ENCODE measurements at places on chromosomes 2 and 18. TPM values are rescaled to one million over a fixed set of nuclear protein-coding genes. Genes with fewer than 3 reads are reported as not detected.

DNA sequence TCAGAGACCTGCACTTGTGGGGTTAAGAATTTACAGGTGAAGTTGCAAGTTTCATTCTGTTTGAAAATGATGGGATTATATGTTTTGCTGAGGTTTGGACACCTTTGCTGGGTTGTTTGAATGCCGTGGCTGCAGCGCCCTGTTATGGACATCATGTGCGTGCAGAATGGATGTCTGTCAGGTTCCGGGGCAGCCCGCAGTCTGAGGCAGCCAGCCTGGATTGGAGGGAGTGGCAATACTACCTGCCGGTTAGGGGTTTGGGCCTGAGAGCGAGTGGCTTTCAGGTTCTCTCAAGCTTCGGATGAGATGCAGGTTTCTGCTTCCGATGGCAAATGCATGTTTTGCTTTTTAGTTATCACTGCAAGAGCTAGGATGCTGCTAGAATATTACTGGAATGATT is 1.1 kb downstream of the CASP8 start:
- no peaks in the 10 kb centered on the region for H3K27me3 ChIP-seq
- H3K27ac ChIP-seq, result peak overlapping the region; percentile 33
- no peaks in the 10 kb centered on the region for H3K36me3 ChIP-seq
- H3K4me3 ChIP-seq, result no peak overlapping the region

Gene ITGB6
- total RNA-seq, result 0.07 TPM

- no peaks in the 10 kb centered on the region for H3K27me3 ChIP-seq
- H3K27ac ChIP-seq, result no peak overlapping the region
- no peak overlapping the region for H3K4me3 ChIP-seq
- no peak for DNase-seq
Observed at GRCh38 chr2:187134306-187134705, 285.3 kb upstream of the ZSWIM2 start.

DNA sequence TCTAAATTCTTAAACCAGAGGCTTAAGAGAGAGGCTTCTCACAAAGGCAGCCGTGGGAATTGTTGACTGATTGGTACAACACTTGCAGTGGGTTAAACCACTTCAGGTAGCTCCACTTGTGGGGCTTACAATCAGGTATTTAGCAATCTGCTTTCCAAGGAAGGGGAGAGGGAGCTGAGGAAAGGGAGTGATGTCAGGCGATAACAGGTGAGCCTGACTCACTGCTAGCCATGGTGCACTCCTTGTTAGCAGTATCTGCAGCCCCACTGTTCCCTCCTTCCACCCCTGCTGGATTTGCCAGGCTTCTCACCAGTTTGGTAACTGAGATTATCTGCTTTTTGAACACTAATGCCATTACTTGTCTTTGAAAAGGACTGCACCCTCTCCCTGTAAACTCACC is 1056.7 kb upstream of the FANCL start:
- H3K36me3 ChIP-seq, result no peaks in the 10 kb centered on the region
- H3K27ac ChIP-seq, result no peak overlapping the region
- H3K4me3 ChIP-seq, result no peak overlapping the region
- no peak for DNase-seq
- no peaks in the 10 kb centered on the region for H3K27me3 ChIP-seq

Gene ARL4C
- 10.4 TPM for total RNA-seq

- H3K36me3 ChIP-seq, result peaks cover 13% of the 10 kb centered on the region
- peak overlapping the region; percentile 89 for H3K4me3 ChIP-seq
- H3K27me3 ChIP-seq, result no peaks in the 10 kb centered on the region
- no peak for DNase-seq
Observed at GRCh38 chr2:32011485-32011960, 715 bp upstream of the MEMO1 start.

- no peak for DNase-seq
- H3K27me3 ChIP-seq, result no peaks in the 10 kb centered on the region
- no peak overlapping the region for H3K4me3 ChIP-seq
- peaks cover 7% of the 10 kb centered on the region for H3K4me1 ChIP-seq
- no peak overlapping the region for H3K27ac ChIP-seq
Observed at GRCh38 chr2:197993830-197994229, 189.4 kb downstream of the PLCL1 start.

DNA sequence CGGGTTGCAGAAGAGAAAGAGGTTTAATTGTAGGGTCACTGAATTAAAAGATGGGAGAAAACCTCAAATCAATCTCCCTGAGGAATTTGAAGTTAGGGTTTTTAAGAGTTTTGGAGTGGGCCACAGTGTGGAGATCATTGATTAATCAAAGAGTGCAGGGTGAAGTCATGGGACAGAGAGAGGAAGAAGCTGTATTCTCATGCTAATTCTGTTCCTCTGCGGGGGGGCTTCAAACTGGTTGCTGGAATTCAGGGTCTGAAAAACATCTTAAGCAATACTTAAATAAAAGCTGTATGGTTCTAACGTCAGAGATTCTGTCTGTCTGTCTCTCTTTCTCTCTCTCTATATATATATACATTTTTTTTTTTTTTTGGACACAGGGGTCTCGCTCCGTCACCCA is 169.8 kb upstream of the SPATS2L start:
- H3K36me3 ChIP-seq, result peaks cover 26% of the 10 kb centered on the region
- peak overlapping the region; percentile 93 for H3K27ac ChIP-seq
- no peaks in the 10 kb centered on the region for H3K27me3 ChIP-seq
- peak; percentile 73 for DNase-seq
- H3K4me1 ChIP-seq, result peaks cover 46% of the 10 kb centered on the region

GRCh38 chr18:41410006-41410405 is 545.0 kb upstream of the PIK3C3 start:
- peaks cover 21% of the 10 kb centered on the region for H3K4me1 ChIP-seq
- no peak for DNase-seq
- H3K27me3 ChIP-seq, result no peaks in the 10 kb centered on the region
- no peak overlapping the region for H3K4me3 ChIP-seq

DNA sequence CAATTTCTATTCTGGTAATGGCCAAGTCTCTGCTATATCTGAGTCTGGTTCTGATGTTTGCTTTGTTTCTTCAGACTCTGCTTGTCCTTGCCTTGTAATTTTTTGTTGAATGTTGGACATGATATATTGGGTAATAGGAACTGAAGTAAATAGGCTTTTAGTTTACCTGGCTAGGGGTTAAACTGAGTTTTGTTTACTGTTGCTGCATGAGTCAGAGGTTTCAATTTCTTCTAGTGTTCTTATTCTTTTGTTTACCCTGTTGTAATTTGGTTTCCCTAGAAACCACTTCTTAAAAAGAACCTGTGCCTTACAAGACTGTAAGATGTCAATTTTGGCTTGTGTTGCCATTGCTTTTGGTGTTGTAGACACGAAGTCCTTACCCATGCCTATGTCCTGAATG is 285.0 kb upstream of the KCNH7 start:
- no peaks in the 10 kb centered on the region for H3K36me3 ChIP-seq
- no peaks in the 10 kb centered on the region for H3K27me3 ChIP-seq
- DNase-seq, result no peak
- H3K27ac ChIP-seq, result no peak overlapping the region
- H3K4me1 ChIP-seq, result no peaks in the 10 kb centered on the region

DNA sequence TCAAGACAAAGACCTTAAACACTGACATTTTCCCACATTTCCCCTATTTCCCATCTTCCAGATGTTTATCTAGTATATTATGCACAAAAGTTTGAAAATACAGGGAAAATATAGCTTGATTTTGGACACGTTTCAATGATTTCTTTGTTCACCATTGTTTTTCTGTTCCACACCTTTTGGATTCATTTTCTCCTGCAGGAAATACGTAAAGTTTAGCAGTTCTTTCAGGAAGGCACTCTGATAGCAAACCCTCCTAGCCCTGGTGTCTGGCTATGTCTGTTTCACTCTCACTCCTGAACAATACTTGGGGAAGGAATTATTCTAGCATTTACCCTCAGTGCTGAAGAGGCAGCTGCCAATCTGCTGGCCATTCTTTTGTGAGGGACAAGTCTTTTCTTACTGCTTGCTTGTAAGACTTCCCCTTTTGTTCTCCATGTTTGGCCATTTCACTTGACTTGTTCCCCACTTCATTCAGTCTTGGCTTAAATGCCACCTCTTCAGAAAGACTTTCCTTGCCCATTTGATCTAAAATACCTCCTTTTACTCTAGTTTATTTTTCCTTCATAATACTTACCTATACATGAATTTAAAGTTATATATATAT is 195.4 kb downstream of the RNF152 start:
- no peak overlapping the region for H3K27ac ChIP-seq
- H3K4me3 ChIP-seq, result no peak overlapping the region
- peaks cover 13% of the 10 kb centered on the region for H3K4me1 ChIP-seq
- peaks cover 4% of the 10 kb centered on the region for H3K36me3 ChIP-seq

Gene SERPINB2
- total RNA-seq, result not detected

- no peaks in the 10 kb centered on the region for H3K4me1 ChIP-seq
- no peaks in the 10 kb centered on the region for H3K27me3 ChIP-seq
- H3K4me3 ChIP-seq, result no peak overlapping the region
Observed at GRCh38 chr2:23293731-23294130, 91.2 kb upstream of the KLHL29 start.

Gene KCNG2
- 0.34 TPM for total RNA-seq

DNA sequence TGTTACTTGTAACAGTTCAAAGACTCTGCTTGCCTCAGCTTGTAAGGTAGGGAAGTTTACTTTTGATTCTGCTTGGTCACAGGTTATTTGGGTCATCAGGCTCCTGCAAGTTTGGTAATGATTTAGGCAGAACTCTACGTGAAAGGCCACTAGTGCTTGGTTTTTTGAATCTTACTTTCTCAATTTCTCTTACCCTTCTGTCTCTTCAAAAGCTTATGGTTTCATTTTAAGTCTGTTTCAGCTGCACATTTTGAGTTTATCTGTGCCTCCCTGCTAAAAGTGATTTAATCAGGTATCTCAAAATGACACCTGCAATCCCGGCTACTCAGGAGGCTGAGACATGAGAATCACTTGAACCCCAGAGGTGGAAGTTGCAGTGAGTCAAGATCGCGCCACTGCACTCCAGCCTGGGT is 26.3 kb upstream of the MOCOS start:
- no peaks in the 10 kb centered on the region for H3K4me1 ChIP-seq
- no peak overlapping the region for H3K4me3 ChIP-seq
- no peaks in the 10 kb centered on the region for H3K27me3 ChIP-seq

DNA sequence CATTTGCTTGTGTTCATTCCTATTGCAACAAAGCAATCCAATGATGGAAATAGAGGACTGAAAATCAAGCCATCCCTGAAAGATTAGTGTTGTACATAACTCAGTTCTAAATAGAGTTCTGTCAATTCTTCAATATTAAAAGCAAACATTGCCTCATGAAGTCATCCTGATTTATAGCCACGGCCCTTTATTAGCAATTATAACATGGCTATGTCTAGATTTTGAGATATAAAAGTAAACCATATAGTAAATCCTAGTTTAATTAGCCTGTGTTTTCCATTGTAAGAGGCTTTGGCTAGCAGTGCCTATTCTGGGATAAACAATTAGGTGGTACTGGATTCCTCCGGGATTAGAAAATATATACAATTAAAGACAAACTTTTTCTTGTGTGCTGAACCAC is 33.2 kb upstream of the VIT start:
- no peaks in the 10 kb centered on the region for H3K36me3 ChIP-seq
- no peaks in the 10 kb centered on the region for H3K27me3 ChIP-seq
- DNase-seq, result no peak
- H3K4me1 ChIP-seq, result peaks cover 11% of the 10 kb centered on the region

DNA sequence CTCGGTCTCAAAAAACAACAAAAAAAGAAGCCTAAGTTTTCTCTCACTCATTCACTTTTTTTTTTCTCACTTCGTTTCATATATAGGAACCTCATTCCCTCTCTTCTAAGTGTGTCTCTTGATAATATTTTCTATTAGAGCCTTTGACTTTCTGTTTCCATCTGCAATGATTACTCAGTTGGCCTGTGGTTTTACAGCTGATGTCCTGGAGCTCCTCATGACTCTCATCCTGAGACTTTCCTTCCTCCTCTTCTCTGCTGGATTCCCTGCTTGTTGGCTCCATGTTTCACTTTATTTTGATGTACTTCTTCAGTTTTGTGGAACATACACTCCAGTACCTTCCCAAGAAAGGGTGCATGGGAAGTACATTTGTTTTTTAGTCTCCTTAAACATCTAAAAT is 154.2 kb upstream of the GATA6 start:
- H3K27ac ChIP-seq, result no peak overlapping the region
- no peak overlapping the region for H3K4me3 ChIP-seq
- H3K27me3 ChIP-seq, result no peaks in the 10 kb centered on the region
- no peaks in the 10 kb centered on the region for H3K36me3 ChIP-seq

Gene CCDC74B
- 3.4 TPM for total RNA-seq

GRCh38 chr2:152064001-152064400 is 34.8 kb downstream of the CACNB4 start:
- peaks cover 23% of the 10 kb centered on the region for H3K4me1 ChIP-seq
- H3K36me3 ChIP-seq, result peaks cover 11% of the 10 kb centered on the region
- H3K4me3 ChIP-seq, result no peak overlapping the region
- no peaks in the 10 kb centered on the region for H3K27me3 ChIP-seq
- no peak for DNase-seq
- H3K27ac ChIP-seq, result no peak overlapping the region

DNA sequence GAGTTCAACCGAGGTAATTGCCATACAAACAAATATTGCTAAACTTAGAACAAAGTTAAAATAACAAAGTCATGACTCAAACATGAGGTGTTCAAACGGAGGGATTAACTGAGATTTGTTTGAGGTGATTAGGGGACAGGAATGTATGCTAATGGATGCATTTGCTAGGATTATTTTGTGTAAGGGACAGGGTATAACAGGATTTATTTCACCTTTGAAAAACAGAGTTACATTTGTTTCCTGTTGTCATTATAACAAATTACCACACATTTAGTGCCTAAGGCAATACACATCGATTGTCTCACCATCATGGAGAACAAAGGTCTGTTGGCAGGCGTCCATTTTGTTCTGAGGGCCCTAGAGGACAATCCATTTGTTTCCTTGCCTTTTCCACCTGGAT is 304.3 kb upstream of the CNTNAP5 start:
- H3K36me3 ChIP-seq, result peaks cover 3% of the 10 kb centered on the region
- H3K27ac ChIP-seq, result no peak overlapping the region
- H3K4me3 ChIP-seq, result no peak overlapping the region

- peaks cover 17% of the 10 kb centered on the region for H3K4me1 ChIP-seq
- H3K4me3 ChIP-seq, result no peak overlapping the region
- H3K36me3 ChIP-seq, result no peaks in the 10 kb centered on the region
- no peaks in the 10 kb centered on the region for H3K27me3 ChIP-seq
Observed at GRCh38 chr2:69224512-69224837, 162.6 kb downstream of the GFPT1 start.

Gene TMEM37
- total RNA-seq, result 9.6 TPM

DNA sequence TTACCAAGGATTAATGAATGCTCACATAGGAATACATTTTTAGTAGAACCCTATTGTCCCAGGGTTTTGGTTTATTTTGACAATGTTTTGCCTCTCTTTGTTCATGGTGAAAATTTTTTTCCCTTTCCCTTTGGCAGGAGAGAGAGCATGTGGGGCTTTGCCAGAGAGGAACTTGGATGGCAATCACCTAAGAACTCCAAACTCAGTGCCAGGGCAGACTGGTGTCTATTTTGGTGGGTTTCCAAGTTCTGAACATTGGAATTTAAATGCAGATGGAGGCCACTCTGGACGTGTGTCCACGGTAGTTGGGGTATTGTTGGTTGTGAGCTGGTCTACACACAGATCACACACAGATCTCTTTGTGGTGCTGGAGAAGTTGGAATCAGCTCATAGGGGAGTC is 2091.1 kb upstream of the PIK3C3 start:
- H3K27ac ChIP-seq, result no peak overlapping the region
- H3K27me3 ChIP-seq, result no peaks in the 10 kb centered on the region
- H3K4me1 ChIP-seq, result peaks cover 5% of the 10 kb centered on the region
- H3K36me3 ChIP-seq, result no peaks in the 10 kb centered on the region
- H3K4me3 ChIP-seq, result no peak overlapping the region

Gene AKAIN1
- total RNA-seq, result not detected
